ENCODE measurements at places on chromosomes 13 and 19.

- no peak for DNase-seq
These were observed 47.9 kb downstream of the RUBCNL start for GRCh38 chr13:46339035-46339666.

GRCh38 chr13:48004201-48004600, 3.1 kb upstream of the SUCLA2 start:
- no peak for DNase-seq

DNA sequence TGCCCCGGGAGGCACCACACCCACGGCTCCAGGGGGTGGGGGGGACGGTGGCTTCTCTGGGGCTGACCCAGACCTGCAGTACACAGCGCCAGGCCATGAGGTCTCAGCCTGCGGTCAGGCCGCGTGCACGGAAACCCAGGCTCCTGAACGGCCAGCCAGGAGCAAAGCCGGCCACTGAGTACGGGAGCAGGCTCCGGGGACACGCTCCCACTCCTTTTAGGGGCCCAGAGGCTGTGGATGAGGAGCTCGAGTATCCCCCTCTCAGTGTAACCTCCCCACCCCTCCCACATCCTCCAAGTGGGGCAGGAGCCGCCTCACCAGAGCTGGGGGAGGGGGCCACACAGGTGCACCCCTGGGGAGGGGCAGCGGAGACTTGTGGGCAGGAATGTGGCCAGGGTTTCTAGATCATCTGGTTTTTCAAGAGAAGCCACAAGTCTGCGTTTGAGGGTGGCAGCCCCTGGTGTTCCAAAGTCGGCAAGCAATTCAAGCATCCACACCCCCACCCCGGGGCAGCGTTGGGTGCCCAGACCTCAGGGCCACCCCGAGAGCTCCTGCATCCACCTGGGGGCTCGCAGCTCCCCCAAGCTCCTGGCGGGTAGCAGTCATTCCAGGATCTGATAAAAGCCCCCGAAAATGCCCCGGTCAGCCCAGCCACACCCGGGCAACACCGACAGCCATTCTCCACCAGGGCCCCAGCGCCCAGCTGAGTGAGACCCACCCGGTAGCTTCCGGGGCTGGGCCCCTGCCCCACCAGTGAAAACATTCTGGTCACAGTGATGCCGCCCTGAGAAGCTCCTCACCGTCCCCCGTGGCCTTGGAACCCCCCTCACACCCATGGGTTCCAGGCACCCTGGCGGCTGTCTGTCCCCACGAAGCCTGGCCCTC, 6.1 kb downstream of the SBNO2 start:
- DNase-seq = no peak

DNA sequence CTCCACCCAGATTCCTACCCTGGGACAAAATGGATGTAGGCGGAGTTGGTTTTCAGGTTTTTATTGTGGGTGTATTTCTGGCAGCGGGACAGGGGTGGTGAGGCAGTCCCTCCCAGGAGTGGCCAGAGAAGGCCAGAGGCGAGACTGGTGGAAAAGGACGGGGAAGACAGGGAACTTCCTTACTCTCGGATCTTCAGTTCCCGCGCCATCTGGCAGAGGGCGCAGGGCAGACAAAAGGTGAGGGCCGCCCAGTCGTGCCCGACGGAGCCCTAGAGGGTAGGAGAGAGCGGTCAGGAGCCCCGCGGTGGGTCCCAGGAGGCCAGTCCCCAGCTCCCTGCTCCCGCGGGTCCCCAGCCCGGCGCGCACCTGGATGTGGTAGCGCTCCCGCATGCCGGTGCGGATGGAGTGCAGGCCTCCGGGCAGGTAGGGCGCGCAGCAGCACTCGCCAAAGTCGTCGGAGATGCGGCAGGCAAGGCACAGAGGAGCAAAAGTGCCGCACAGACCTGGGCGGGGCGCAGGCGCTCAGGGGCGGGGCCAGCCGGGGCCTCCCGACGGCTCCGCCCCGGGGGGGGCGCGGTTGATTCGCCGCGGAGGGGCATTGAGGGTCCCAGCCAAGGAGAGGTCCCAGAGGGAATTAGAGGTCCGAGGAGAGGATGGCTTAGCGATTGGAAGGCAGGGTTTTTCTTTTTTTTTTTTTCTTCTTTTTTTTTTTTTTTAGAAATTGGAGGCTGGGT, 3.0 kb downstream of the CNFN start:
- peak; percentile 59 for DNase-seq
